ENCODE measurements at places on chromosomes 4 and X.

GRCh38 chrX:71534773-71535544, 2.1 kb downstream of the OGT start:
- DNase-seq: no peak

DNA sequence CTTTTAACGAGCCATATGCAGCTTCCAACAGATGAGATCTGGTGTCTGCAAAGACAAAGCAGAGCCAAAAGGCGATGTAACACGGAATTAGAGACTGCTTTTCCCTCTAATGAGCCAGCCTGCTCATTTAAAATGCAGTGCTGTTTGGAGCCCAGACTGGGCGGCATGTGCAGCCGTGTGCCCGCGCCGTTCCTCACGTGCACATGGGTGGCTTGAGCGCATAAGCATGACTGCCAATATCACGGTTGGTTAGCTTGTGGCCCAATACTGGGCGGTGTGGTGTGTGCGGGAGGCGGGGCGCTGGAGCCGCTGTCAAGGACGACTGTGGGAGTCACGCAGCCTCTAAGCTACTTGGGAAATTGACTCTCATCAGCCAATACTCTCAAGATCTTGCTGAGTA, 87.0 kb upstream of the SCOC start:
- DNase-seq: peak; percentile 90

- no peak for DNase-seq
Measured at GRCh38 chr4:26736621-26737020, 124.0 kb upstream of the STIM2 start.

DNA sequence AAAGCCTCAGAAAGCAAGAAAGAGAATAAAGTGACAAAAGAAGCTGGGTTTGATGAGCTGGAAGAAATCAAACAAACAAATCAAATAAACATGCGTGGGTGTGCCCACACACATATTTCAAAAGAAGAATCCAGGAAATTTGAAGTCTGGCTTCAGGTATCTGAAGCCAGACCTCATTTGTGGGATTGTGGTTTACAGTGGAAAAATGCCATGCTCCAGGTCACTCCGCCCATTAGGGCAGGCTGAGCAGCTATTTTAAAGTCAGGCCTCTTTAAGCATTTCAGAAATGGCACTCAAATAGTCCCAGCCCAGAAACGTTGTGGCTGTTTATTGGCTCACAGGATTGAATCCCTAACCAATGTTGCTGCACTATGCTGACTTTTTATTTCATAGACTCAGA, 226.1 kb upstream of the F9 start:
- no peak for DNase-seq

GRCh38 chr4:109996526-109996925, 83.8 kb downstream of the EGF start:
- DNase-seq: no peak

DNA sequence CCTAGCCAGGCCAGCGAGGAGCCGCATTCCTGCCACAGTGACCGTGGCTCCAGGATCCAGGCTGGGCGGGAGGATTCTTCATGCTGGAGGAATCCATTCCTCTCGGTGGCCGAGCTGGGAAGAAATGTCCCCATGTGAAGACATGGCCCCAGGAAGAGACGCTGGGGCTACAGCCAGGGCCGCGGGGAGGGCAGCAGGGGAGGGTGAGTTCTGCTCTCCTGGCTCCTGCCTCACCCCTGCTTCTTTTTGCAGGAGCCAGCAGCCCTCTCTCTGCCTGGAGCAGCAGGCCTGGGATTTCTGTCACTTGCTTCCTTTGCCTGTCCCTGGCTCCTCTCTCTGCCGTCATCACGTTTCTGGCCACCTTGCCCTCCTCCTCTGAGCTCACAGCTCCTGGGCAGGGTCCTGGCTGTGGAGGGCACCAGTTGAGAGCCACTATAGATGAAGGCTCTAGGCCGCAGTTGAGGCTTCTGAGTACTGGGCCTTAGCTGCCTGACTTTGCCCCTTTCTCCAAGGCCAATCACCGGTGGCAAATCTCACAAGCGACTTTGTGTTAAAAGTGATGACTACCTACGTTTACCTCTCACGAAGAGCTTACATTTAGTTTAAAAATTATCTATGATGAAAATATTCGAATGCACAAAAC, 48.3 kb downstream of the ENPP6 start:
- DNase-seq: no peak

GRCh38 chrX:150731795-150732194, 38.6 kb downstream of the MTMR1 start:
- DNase-seq: no peak

DNA sequence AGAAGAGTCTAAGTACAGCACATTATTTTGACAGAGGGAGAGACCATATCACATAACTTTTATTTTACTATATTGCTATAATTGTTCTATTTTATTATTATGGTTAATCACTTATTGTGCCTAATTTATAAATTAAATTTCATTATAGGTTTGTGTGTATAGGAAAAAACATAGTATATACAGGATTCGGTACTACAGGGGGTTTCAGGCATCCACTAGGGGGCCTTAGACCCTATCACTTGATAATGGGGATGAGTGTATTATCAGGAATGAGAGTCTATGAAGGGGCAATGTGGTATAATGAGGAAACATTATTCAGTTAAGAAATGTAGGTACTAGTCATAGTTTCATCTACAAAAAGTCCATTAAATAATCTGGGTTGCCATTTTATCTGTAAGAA, 833.1 kb downstream of the C4orf33 start:
- DNase-seq: no peak

- no peak for DNase-seq
Measured at GRCh38 chr4:2341911-2342652, 76.4 kb downstream of the ZFYVE28 start.

DNA sequence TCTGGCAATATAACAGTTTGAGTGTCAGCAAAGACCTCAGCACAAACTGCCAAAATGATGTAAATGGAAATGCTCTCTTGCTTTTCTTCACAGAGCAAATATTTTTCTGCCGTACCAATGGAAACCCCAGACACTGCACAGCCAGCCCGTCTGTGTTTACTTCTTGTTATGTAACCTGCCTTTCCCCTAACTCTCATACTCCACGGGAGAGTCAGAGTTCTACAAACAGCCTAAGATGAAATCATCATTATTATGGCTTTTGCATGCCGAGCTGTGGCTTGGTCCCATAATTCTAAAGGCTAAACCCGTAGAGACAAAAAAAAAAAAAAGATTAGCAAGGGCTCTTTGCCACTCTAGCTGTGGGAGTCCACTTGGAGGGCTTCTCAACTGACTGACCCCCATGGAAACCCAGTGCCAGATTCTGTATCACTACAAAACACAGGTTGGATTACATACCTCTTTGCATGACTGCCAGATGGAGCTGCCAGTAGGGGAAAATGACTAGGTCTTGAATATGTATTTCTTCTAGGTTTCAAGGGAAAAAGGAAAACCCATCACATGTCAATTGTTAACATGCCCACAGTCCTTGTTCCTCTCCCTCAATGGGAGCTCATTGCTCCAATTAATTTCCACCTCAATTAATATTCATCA, 197.2 kb upstream of the CNKSR2 start:
- DNase-seq: no peak

DNA sequence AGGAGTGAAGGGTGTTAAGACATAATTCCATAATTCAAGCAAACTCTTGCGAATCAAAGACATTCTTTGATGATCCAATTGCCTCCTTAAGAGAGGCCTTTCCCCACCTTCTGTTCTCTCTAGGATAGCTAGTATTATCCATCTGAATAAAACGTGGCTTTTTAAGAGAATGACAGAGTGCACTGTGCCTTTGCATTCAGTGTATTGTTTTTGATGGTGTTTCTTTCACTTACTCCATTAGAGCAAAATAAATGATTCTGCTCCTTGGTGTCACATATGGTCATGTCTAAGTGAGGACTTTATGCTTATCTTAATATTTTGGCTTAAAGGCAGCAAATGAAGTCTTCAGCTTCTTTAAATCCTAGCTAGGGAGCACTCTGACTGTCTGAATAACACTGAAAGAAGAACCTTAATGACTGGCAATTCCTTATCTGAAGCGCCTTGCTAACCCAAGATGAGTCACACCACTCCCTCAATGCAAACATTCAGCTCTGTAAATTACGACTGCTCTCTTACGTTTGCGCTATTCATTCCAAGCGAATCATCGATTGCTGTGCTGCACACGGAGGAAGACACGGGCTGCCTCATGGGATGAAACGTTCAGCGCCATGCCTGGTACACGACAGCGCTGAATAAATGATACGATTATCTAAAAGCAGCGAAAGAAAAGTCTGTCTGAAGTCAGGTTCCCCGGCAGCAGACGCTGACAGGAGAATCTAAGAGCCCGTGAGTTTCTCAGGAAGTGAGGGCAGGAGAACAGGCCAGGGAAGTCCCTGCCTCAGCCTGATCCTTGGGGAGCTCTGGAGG, 35.1 kb upstream of the GEMIN8 start:
- no peak for DNase-seq

- DNase-seq: no peak
Measured at GRCh38 chrX:68690936-68691501, 43.6 kb downstream of the STARD8 start.

- no peak for DNase-seq
Measured at GRCh38 chrX:74340051-74340450, 36.1 kb downstream of the ZCCHC13 start.

DNA sequence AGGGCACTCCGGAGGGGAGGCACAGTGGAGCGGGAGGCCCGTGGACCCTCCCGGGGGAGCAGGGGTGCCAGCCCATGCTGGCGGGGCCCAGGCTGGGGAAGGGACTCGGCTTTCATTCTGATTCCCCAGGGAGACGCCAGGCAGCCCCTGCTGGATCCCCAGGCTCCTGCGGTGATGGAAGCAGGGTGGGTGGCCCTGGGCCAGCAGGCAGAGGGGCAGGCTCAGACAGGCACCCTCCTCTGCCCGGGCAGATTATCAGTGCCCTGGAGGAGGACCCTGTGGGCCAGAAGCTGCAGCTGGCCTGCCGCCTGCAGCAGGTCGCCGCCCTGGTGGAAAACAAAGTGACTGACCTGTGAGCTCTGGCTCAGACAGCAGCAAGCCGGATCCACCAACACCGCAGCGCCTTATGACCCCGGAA, 2.1 kb upstream of the SRPK3 start:
- DNase-seq: no peak

- DNase-seq: no peak
Measured at GRCh38 chr4:176886135-176886534, 93.4 kb upstream of the VEGFC start.

- DNase-seq: no peak
Measured at GRCh38 chr4:77711469-77711868, 105.8 kb downstream of the CXCL13 start.

GRCh38 chr4:74638689-74639088, 155.6 kb downstream of the BTC start:
- DNase-seq: no peak

DNA sequence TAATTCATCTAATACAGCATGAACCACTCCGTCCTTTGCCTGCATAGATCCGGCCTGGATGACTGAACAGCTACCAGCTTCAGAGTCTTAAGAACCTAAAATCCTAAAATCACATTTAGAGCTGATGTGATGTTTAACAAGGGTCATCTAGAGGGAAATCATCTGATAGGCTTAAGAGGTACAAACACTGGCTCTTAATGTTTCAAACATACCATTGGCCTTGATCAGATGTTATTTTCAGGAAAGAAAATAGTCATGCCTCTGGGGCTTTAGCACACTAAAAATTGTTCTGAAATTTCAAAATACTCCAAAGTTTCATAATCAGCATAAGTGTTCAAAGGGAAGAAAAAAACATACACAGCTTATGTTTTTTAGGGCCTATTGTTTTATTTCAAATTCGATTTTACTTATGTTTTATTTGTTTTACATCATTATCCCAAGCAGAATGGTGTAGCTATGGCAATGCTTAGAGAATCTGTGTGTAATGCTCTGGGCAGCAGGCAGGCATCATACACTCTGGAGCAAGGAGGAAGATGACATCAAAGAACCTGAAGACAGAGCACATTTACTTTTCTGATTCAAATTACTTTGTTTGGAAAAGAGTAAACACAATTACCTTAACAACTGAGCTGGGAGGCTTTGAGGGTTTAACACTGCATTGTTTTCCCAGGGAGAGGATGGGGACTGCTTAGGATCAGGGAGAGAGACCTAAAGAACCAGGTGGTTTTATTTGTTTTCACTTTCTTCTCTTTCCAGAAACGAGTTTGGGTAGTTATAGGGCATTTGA, 25.3 kb upstream of the LEF1 start:
- DNase-seq: no peak

DNA sequence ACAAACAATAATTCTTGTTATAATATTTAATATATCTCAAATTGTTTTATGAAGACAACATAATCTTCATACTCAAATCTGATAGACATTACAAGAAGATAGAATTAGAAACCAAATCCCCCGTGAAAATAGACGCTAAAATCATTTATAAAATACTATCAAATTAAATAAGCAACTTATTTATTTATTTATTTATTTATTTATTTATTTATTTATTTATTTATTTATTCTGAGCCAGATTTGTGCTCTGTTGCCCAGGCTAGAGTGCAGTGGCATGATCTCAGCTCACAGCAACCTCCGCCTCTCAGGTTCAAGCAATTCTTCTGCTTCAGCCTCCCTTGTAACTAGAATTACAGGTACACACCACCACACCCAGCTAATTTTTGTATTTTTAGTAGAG, 294.9 kb upstream of the MAGEC2 start:
- no peak for DNase-seq

DNA sequence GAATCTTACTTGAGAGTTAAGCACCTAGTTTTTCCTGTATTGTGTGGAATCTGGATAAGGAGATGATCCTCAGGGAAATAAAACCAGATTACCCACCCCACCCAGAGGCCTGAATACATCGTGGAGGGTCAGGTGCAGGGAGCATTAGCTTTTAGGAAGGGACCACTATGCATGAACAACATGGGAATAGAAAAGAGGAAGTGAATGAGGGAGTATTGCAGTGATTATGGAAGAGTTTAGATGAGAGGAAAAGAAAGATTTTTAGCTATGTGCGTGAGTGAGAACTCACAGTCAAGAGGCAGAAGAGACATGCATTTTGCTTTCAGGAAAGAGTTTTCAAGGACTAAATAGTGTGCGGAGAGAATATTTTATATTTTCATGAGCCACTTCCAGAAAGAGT, 222.3 kb upstream of the S100G start:
- no peak for DNase-seq

DNA sequence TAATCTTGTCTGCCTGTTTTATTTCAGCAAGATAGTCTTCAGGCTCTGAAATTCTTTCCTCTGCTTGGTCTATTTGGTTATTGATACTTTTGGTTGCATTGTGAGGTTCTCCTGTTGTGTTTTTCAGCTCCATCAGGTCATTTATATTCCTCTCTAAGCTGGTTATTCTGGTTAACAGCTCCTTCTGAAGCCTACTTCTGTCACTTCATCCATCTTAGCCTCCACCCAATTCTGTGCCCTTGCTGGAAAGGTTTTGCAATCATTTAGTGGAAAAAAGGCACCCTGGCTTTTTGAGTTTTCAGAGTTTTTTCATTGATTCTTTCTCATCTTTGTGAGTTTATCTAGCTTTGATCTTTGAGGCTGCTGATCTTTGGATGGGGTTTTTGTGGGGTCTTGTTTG, 647.7 kb downstream of the SPRY1 start:
- DNase-seq: no peak

- DNase-seq: no peak
Measured at GRCh38 chr4:87811977-87812376, 12.6 kb downstream of the IBSP start.

GRCh38 chr4:89836897-89837384, at the start of gene SNCA:
Gene SNCA, minus strand, starts transcription at chr4:89837161. Its CDS starts 1,494 bp downstream, at chr4:89835667.
- DNase-seq: peak; percentile 66

GRCh38 chr4:128558896-128559679, 250.4 kb upstream of the JADE1 start:
- DNase-seq: peak; percentile 47

All from spinal cord (tissue), 10 donors.